ENCODE measurements at places on chromosomes 16 and 17. TPM values are rescaled to one million over a fixed set of nuclear protein-coding genes. Genes with fewer than 3 reads are reported as not detected.

The AARS1 gene
- 68.9 TPM for total RNA-seq

The NOTUM gene
- 13.2 TPM for total RNA-seq

The KRTAP4-9 gene
- not detected for total RNA-seq

The LITAFD gene
- 3.8 TPM for total RNA-seq

The USP43 gene
- total RNA-seq, result 6.4 TPM

GRCh38 chr16:67552476-67552875 lies 9.8 kb upstream of the CTCF start:
- DNase-seq, result no peak

- DNase-seq, result no peak
Measured at GRCh38 chr17:59496178-59496577, 69.2 kb upstream of the DHX40 start.

GRCh38 chr17:17153709-17154108 lies 52.4 kb downstream of the PLD6 start:
- no peak for DNase-seq

DNA sequence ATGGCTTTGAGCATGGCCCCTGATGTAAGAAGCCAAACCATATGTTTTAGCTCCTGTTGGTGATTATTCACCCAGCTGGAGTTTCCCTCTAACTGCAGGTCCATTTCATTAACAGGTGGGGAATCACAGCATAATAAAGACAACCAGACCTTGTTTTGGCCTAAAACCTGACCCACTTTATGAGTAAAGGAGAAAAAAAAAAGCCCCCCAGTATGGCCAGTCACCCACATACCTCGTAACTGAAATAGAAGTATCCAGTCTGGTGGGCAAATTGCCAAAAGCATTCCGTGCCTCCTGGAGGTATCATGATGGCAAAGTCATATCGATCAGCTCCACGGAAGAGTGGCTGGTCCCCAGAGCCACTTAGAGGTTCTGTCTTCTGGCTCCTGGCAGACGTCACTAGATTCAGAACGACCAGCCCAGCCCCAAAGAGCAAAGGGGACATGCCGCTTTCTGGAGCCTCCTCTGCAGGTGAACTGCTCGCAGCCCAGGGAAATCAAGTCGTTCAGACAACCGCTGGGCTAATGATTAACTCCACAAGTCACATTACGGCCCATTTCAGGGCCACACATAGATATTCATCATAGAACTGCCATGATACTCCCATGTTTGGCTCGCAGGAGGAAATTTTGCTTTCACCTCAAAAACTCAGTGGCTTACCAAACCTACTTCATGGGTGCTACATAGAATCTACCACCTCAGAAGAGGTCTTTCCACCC lies at the start of gene TMED6:
TSS of gene TMED6 (minus strand) at position 478 of the 719 bp plus-strand sequence. CDS start at position 445, 33 bp downstream.
- no peak for DNase-seq

GRCh38 chr17:15185625-15185991 lies 79.5 kb downstream of the PMP22 start:
- DNase-seq, result peak; percentile 46

DNA sequence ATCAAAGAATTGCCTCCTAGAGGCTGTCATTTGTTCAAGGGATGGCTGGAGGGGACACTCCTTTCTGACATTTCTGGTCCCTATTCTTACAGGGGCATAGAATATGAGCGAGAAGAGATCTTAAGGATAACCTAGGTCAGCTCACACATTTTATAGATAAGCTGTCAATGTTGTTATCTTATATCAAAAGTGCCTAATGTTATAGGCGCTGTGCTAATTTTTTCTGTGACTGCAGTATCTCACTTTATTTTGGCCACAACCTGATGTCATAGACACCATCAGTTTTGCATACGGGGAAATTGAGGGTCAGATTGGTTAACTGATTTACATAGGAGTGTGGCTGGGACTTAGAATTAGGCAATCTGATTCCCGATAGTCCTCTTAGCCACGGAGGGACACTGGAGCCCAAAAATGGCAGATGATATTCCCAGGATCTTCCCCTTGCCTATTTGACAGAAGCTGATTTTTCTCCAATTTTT lies 1.2 kb downstream of the CPD start:
- no peak for DNase-seq

DNA sequence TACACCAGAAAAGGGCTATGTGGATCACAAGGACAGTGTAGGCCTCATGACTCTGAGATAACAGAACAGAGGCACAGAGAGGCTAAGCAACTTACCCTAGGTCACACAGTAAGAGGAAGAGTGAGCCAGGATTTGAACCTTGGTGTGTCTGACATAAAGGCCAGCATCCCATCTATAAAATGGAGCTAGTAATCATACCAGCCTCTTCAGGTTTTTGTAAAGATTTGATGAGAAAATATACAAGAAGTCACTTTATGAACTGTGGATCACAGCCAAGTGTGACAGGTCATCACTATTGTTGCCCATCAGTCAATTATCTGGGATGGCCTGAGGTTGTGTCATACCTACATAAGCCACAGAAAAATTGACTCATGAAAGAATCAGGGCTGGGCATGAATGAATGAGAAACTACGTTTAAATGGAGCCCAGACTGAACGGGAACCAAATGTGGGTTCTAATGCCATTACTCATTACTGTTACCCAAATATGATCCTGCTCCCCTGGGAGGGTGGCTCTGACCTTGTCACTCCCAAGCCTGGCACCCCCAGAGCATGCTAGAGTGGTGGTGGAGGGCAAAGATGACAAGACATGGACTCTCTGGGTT lies 21.0 kb downstream of the FBXO39 start:
- DNase-seq, result no peak

DNA sequence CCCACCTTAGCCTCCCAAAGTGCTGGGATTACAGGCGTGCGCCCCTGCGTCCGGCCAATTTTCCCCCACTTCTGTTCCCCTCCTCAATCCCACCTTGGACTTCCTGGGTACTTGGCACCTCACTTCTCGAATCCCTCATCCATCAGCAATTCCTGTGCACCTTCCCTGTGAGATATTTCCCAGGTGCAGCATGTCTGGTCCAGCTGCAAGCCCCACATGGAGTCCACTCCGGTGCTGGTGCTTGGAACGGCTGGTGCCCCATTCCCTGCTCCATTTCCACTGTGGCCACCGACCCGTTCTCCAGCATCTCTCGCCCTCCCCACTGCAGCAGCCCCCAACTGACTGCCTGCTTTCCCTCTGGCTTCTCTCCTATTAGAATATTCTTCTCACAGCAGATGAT lies 35.3 kb downstream of the NOL11 start:
- DNase-seq, result no peak

DNA sequence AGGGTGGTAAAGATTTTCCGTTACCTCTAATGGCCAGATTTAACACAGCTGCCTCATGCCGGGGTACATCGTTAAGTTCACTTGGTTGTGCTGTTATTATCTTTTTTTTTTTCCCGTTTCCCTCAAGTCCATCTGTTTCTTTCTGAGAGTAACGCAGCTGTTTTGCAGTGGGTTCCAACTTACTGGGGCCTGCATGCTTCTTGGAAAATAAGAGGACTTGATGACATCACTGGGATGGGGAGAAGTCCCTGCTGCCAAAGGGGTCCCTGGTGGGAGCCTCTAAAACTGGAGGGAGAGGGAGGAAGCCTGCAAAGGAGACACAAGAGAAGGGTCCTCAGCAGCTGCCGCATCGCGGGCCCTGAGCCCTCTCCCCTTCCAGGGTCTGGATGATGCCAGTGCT lies 77.8 kb upstream of the NOL11 start:
- no peak for DNase-seq

DNA sequence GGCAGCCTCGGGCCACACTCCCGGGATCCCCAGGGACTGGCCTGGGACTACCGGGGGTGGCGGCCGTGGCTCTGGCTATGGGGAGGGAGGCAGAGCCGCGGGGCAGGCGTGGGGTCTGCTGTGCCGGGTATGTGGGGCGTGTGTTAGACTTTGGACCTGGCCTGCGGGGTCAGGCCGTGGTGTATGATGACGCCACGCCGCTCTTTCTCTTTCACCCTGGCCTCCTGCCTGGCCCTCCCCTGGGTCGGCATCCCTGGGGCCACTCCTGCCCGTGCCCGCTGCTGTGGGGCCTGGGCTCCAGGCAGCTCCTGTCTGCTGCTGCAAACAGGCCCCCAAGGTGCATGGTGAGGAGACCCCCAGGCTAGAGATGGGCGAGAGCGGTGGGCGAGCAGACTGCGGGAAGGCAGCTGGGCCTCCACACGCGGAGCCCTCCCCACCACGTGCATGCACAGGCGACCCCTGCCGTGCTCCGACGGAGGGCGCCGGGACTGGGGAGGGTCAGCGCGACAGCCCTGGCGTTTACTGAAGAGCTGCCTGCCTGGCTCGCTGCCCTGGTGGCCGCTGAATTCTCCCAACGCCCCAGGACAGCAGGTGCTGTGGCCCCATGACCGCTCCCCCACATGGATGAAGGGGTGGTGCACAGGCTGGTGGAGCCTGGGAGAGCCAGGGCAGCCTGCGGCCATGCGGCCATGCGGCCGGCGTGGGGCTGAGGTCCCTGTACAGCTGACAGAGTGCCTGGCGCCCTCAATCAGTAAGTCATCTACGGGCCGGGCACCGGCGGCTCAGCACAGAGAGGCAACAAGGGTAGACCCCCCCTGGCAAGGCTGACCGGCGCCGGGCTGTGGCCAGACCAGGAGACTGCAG lies 16.0 kb downstream of the CAPN15 start:
- DNase-seq, result no peak

GRCh38 chr17:10776381-10776780 lies 27.5 kb downstream of the TMEM238L start:
- DNase-seq, result peak; percentile 71

DNA sequence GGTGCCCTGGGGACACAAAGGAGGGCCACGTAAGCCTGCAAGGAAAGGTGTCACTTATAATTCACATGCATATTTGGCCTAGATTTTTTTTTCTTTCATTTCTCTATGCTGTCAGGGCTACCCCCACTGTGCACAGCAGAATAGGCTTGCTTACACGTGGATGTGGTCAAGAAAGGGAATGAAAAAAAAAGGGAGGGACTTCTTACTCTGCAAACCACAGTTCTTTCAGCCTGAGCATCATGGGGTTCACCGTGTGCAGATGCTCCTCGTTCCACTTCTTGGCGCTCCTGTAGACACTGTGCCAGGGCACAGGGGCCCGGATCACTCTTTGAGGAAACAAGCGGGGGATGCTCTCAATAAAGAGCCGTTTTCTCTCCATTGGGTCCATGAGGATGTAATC lies 16.6 kb downstream of the DNAH3 start:
- DNase-seq, result no peak

- no peak for DNase-seq
Measured at GRCh38 chr16:88585269-88585668, 15.1 kb downstream of the ZC3H18 start.

DNA sequence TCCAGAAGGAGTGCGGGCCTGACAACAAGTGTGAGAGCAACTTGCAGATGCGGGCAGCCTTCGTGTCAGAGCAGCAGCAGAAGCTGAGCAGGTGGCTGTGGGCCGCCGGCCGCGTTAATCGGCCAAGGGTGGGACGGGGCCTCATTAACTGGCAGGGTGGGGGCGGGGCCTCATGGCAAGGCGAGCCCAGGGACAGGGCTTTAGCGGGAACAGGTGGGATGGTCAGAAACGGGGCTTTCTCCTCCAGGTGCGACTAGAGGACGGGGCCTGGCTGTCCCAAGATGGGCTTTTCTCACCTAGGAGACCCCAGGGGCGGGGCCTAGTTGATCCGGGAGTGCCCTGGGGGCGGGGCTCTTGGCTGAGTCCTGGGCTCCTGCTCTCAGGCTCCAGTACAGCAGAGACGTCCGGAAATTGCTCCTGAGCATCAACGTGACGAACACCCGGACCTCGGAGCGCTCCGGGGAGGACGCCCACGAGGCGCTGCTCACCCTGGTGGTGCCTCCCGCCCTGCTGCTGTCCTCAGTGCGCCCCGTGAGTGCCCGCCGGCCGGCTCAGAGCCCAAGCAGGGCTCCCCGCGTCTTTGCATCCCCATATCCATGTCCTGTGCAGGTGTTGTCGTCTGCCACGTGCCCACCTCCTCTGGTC lies 18.4 kb upstream of the PDK2 start:
- DNase-seq, result no peak

- DNase-seq, result no peak
Measured at GRCh38 chr17:46129302-46129701, 63.9 kb downstream of the KANSL1 start.

DNA sequence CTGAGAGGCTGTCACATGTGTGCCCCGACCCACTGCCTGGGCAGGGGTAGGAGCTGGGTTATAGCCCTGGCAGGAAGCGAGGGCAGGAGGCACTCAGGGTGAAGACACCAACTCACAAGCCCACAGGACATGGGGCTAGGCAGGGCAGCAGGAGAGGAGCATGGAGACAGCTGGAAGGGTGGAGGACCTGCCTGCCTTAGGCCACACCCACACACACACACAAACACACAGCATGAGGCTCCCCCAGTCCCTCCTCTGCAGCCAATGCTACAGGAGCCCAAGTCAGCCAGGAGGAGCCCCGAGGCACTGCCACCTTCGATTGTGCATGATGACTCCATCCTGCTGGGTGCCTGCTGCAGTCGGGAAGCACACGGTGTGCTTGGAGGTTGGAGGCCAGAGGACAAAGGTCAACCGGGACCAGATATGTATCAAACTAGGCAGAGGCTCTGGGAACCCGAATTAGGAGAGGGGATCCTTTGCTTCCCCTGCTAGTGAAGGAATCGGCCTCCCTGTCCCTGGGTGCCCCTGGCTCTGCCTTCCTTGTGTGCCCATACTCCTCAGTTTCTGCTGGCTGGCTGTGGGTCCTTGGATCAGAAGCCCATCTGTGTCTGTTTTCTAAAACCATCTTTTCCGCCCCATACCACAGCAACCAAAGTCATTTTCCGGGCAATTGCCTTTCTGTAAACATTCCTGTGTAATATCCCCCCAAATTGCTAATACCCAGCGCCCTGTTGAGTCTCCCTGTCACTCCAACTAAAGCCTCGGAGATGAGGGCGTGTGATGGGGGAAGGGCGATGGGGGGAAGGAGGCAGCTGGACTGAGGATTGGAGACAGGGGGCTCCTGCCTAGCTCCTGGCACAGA lies 20.5 kb downstream of the SRCIN1 start:
- no peak for DNase-seq

DNA sequence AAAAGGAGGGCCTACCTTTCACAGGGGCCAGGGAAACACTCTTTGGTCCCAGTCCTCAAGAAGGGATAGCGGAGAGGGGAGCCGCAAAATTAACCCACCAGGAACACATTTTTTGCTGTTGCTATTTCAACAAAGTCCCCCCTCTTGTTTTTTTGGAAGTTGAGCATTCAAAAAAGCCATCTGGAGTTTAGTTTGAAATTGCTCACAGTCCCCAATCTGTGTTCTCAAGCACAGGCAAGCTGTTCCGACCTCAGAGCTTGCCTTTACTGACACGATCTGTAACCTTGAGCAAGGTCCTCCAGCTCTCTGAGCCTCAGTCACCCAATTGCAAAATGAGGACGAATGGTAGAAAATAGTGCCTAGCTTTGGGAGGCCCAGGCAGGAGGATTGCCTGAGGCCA lies 131.1 kb downstream of the ZNF423 start:
- no peak for DNase-seq

DNA sequence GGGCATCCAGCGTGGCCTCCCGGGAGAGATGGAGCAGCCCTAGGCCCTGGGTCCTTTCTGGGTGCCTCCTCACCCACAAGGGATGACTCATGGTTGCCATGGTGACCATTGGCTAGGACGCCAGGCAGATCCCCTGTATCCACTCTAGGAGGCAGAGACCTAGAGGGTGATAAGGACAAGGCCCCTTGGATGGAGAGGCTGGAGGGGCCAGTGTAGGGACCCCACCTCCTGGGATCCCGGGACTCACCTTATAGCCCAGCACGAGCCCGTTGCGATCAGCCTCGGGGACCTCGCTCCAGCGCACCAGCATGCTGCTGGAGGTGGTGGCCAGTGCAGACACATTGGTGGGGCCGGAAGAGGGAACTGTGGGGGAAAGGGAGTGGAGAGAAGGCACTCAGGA lies 82.2 kb upstream of the CDC42EP4 start:
- no peak for DNase-seq
